ENCODE measurements at places on chromosomes 1 and 21. TPM values are rescaled to one million over a fixed set of nuclear protein-coding genes. Genes with fewer than 3 reads are reported as not detected.

TNFRSF4 gene
- 2.8 TPM for total RNA-seq

- no peak for DNase-seq
Measured at GRCh38 chr1:196148367-196148970, 459.8 kb downstream of the KCNT2 start.

DNA sequence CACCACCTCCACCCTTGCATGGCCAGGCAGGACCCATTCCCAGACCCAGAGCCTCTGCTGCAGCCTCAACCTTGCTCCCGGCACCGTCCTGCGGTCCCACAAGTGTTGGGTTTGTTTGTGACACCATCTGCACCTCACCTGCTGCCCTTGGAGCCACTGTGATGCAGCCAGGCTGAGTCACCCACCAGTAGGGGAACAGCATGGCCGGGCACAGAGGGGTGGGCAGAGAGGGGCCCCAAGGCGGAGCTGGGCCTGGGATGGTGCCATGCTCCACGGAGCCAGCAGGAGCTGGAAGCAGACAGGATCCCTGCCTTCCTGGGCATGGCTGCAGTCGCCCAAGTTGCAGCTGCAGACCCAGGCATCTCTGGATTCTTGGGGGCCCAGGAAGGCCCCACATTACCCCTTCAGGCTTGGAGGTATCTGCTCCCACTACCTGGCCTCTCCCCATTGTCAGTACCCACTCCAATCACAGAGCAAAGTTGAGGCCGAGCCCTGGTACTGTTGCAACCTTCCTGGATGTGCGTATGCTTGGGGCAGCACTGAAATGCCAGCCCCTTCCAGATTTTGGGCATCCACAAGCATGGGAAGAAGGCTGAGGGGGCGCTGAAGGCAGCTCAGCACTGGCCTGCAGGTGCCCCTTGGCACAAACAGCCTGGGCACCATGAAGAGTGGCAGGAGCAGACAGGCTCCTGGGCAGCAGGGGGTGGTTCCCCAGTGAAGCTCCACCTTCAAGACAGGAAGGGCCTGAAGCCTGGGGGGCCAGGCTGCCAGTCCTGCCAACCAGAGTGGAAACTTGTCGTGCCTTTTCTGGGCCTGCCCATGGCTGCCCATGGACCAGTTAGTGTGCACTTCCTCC is 172.8 kb downstream of the MATN1 start:
- no peak for DNase-seq

DNA sequence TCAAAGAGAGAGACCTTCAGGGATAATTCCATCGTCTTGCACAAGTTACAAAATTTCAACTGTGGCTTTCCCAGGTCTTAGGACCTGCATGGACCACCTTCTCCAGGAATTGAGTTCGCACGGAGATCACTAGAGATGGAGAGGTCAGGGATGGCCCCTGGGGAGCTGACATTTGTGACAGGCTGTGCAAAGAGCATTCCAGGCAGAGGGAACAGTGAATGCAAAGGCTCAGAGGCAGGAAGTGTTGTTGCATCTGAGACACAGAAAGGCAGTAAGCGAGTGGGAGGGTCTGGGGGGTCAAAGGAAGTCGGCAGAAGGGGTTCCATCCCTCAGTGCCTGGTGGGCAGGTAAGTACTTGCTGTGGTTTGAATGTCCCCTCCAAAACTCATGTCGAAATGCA is 9.5 kb upstream of the SELENON start:
- DNase-seq, result no peak

RNF2 gene
- total RNA-seq, result 15.8 TPM

DNA sequence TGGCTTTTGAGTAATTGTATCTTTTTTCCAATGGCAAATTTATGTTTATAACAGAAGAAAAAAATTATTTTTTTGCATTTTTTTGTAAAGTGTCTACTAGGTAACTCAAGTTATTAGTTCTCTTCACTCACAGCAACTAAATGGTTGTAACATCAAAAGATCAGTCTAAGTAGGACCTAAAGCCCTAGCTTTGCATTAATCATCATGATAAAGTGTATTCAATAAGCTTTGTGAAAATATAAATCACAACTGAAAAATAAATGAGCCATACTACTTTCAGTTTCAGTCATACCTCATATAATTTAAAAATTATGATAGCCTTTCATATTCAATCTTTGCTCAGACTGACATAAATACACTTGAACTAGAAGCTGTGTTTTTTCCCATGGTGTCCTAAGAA is 6.9 kb downstream of the TAF5L start:
- DNase-seq, result no peak

DNA sequence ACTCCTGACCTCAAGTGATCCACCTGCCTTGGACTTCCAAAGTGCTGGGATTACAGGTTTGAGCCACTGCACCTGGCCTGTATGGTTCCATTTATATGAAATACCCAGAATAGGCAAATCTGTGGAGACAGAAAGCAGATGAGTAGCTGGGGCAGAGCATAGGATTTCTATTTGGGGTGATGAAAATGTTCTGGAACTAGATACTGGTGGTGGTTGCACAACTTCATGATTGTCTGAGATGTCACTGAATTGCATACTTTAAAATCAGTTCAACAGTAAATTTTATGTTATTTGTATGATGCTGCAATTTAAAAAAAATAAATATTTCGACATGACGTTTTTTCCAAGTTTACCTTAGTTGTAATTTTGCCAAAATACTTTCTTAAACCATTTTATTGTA is 23.9 kb downstream of the ITSN1 start:
- no peak for DNase-seq

GRCh38 chr1:23559985-23560741 is 862 bp upstream of the ID3 start:
- DNase-seq, result no peak

GRCh38 chr1:87140831-87141540 is 187.7 kb upstream of the LMO4 start:
- no peak for DNase-seq

GPR52 gene
- 2.7 TPM for total RNA-seq

RIMS3 gene
- total RNA-seq, result 4.4 TPM

- no peak for DNase-seq
Measured at GRCh38 chr1:77514921-77515776, 167.3 kb downstream of the ZZZ3 start.

- peak; percentile 73 for DNase-seq
Measured at GRCh38 chr1:45326627-45327623, at the start of gene HPDL. Gene HPDL (plus strand): TSS chr1:45326895. CDS start chr1:45327149, 254 bp downstream.

DNA sequence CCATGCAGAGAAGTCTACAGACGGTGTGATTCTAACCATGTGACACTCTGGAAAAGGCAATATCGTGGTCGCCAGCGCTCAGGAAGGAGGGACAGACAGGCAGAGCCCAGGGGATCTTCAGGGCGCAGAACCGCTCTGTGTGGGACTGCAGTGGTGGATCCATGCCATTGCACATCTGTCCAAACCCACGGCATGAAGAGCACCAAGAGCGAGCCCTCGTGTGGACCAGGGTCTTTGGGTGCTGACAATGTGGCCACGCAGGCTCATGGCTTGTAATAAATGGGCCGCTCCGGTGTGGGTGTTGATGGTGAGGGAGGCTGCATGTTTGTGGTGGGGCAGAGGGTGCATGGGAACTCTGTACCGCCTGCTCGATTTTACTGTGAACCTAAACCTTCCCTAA is 25.3 kb upstream of the POFUT2 start:
- DNase-seq, result no peak

DNA sequence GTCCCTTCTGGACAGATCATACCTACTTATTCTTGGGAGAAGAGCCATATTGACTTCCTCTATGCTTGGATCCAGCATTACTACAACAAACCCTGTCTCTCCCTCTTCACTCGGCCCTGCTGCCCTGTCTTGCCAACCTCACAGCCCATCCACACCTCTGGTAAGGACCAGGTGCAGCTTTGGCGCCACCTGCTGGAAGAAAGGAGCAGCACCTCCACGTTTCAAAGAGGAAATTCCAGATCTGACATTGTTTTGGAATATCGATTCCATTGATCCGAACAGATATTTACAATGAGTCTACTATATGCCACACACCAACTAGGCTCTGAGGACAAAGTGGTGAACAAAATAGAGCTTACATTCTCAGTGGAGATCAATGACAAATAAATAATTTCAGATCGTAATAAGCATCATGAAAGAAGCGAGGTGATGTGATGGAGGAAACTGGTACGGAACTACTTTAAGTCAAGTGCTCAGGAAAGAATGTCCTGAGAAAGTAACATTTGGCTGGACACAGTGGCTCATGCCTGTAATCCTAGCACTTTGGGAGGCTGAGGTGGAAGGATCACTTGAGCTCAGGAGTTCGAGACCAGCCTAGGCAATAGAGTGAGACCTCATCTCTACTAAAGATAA is 18.7 kb downstream of the MFSD2A start:
- peak; percentile 51 for DNase-seq

LCE3D gene
- not detected for total RNA-seq

DNA sequence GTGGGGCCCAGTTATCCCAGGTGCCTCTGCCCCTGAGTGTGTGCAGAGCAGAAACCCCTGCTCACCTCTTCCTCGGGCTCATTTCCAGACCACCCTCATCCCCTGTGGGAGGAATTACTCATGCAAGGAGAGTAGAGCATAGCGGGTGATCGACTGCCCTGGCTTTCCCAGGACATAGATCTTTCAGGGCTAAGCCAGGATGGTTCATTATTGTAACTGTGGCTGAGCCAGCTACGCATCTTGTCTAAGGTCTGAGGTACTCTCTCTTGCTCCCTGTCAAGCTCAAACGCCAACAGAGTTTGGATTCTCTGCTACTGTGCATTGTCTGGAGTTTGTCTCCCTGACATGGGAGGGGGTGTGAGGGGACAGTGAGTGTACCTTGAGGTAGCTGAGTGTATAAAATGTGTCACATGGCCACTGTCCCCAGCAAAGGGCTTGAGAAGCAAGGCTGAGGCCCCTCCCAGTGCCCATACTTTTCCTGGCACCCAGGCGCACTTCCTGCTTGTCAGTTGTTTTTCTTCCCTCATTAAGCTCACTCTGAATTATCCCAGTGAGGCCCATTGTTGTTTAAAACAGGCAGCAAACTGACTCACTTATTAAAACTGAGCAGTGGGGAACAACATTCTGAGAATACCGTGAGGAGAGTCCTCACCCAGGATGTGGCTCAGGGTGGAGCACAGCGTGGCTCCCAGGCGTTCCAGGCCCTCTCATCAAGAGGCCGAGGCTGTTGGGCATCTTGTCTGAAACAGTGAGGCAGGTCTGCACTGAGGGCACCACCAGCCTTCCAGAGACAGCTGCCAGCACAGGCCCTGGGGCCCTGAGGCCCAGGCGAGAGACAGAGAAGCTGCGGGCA is 92.9 kb downstream of the LAMC2 start:
- no peak for DNase-seq

DNA sequence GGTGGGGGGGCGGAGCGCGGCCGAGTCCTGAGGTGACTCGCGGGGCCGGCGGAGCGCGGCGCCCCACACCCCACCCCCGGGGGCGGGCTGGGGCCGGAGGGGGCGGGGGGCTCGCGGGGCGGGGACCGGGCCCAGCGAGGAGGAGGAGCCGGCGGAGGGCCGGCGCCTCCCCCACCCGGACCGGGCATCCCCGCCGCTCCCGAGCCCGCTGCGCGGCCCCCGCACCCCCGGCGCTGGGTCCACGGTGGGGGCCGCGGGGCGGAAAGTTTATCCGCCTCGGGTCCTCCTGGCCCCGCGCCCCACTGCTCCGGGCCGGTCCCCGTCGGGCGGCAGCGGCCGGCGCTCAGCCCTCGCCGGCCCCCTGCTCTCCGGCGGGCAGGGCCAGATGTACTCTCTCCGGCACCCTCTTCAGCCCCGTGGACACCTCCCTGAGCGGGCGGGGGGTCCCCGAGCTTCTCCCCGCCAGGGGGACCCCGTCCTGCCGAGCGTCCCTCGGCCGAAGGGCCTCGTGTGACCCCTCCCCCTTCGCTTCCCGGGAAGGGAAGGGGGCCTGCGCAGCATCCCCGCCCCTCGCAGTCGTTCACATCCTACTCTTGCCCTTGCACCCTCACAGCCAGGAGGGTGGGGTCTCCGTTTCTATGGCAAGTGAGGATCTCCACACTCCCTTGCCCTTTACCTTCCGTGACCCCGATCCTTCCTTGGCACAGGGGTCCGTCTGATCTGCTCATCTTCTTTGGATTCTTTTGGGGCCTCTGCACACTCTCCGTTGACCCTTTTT is 663 bp downstream of the CAMTA1 start:
- peak; percentile 85 for DNase-seq

DNA sequence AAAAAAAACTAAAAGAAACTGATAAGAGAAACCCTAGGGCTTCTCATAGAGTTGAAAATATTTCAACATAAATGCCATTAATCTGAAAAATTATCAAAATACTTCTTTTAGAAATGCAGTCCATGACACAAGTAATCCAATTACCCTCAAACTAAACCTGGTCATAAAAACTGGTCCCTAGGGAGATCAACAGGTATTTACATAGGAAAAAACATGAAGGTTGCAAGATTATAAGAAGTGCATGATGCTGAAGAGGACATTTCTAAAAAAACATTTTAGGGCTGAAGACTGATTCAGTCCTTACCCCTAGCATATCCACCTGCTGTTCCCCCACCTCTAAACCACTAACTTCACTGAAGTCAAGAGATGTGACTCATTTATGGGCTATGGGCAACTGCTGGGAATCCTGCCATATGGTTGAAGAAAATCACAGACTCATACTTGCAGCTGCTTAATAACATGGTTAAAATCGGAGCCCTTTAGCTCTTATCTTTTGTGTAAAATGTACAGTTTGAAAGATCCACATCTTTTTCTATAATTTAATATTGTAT is 131.0 kb upstream of the RUNX1 start:
- DNase-seq, result no peak

DNA sequence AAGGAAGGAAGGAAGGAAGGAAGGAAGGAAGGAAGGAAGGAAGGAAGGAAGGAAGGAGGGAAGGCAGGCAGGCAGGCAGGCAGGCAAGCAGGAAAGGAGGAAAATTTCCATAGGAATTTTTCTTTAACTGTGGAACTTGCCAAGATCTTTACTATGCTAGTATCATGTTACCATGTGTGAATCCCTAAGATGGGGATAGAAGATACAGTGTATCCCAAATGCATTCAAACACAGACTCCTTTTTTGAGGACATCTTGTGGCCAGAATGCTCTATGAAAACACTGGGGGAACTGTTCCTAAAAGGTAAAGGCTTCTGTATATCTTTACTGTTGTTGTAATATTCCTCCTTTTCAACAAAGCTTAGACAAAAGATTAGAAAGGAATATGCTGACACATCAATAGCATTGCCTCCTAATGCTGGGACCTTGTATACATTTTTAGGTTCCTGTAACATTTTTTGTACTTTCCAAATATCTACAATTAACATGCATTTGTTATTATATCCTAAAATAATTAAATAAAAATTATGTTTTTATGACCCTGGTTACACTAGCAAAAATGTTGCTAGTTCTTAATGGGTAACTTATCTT is 20.6 kb downstream of the CCDC190 start:
- no peak for DNase-seq

DNA sequence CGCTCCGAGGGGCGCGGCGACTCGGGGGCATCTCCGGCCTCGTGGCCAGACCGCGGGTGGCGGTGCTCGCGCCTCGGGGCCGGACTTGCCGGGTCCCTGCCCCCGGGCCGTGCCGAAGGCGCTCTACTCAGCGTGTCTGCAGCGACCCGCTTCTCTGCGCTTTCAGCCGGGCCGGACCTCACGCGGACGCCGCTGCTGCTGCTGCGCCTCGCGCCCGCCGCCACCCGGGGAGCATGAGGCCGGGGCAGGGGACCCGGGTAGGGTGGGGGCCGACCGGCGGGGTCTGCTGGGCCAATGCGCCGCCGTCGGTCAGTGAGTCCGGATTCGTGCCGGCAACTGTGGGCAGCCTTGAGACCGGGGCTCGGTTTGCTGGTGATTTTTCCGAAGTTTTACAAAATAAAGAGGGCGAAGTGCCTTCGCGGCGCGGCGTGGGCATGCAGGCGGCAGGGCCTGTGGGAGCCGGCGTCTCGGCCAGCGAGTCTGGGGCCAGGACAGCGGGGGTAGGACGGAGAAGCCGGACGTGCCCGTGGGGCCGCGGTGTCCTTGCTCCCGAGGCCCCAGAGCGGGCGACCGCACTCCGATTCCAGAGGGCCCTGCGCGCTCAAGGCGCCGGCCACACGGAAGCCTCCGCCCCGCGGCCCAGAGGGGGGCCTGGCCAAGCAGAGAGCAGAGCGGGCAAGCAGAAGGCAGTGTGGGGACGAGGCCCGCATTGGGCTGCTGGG is 749 bp downstream of the FAM163A start:
- no peak for DNase-seq

All from left lung (tissue), 14 donors.